ENCODE measurements at places on chromosomes 13 and 19. TPM values are rescaled to one million over a fixed set of nuclear protein-coding genes. Genes with fewer than 3 reads are reported as not detected.

Gene SERP2
- 5.8 TPM for total RNA-seq

Gene RASAL3
- not detected for total RNA-seq

Gene TMC4
- not detected for total RNA-seq

Gene PEAK3
- not detected for total RNA-seq

Gene SIGLEC9
- 0.27 TPM for total RNA-seq

Gene C19orf67
- not detected for total RNA-seq

Gene ZNF446
- 5.4 TPM for total RNA-seq

Gene TNFRSF19
- total RNA-seq, result 55.5 TPM

Gene ZNF729
- total RNA-seq, result not detected

Gene SPACA7
- total RNA-seq, result not detected

Gene TUBGCP3
- 10.6 TPM for total RNA-seq

Gene SLC5A5
- not detected for total RNA-seq

Gene TRPM4
- total RNA-seq, result 1.2 TPM

Gene TGDS
- 13.1 TPM for total RNA-seq

Gene SIGLEC8
- not detected for total RNA-seq

Gene THSD8
- total RNA-seq, result not detected

Gene ZNF749
- total RNA-seq, result 3.2 TPM

Gene GPC5
- total RNA-seq, result 0.25 TPM

Gene SWSAP1
- 2.7 TPM for total RNA-seq

Gene DGKH
- 3.4 TPM for total RNA-seq

Gene FAM216B
- total RNA-seq, result not detected

Gene KCNJ14
- 0.02 TPM for total RNA-seq

Gene RGS9BP
- 0.66 TPM for total RNA-seq

Gene FFAR3
- total RNA-seq, result not detected

Gene TNNT1
- 40.1 TPM for total RNA-seq

All from M059J (cell line).